ENCODE measurements at places on chromosomes 12 and 14. TPM values are rescaled to one million over a fixed set of nuclear protein-coding genes. Genes with fewer than 3 reads are reported as not detected.

The ZC2HC1C gene
- 6.6 TPM for total RNA-seq

The IL22 gene
- total RNA-seq: not detected

- DNase-seq: no peak
Measured at GRCh38 chr12:105113094-105113493, 5.6 kb downstream of the WASHC4 start.

GRCh38 chr12:96048393-96048969, 13.1 kb upstream of the LTA4H start:
- DNase-seq: no peak

GRCh38 chr14:42323426-42323825, 716.8 kb downstream of the LRFN5 start:
- DNase-seq: no peak

All from heart right ventricle (tissue), 16 donors.